ENCODE measurements at places on chromosomes 11 and 22.

DNA sequence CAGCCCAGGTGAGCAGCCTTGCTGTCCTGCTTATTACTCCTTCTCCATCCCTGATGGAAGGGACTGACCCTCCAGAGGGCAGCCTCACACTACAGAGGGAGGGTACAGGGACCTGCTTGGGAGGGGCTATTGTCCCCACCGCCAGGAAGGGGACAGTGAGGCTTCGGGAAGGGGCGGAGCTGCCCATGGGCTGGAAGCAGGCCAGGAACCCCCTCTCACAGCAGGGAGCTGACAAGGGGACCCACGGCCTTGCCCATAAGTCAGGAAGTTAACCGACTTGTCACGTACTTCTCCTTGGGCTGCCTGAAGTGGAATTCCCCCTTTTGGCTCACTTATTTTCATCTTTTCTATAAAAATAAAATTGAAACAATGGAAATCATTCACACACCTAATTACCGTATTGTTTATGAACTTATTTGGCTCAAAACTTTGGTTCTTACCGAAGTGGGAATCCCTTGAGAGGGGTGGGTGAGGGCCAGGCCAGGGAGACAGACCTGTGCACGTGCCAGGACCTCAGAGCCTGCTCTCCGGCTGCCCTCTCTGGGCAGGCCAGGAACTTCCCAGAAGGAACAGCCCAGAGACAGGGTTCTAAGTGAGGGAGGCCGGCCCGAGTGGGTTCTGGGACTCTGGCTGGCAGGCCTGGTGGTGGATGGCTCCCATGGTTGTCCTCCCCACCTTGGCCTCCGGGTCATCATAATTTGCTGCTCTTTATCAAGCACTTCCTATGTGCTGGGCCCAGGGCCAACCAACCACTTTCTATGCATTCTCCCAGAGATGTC lies 5.8 kb downstream of the MGAT3 start:
- no peak for DNase-seq

DNA sequence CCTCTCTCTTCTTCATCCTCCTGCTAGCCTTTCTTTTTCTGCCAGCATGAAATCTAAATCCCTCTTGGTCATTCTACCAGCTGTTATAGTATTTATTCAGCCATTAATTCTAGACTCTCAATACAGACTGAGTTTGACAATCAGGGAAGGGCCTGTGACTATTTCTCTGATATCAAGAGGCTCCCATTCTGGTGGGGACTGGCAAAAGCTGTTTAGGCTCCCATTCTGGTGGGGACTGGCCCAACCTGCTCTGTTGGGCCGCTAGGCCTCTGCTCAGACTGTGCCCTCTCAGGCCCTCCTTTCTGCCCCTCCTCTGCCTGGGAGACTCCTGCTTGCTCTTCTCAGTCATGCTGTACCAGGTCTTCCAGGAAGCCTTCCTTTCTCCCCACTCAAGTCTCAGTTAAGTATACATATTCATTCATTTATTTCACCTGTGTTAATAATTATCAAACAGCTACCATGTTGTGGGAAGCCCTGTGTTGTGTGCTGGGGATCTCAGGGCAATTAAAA lies 323.7 kb upstream of the NARS2 start:
- DNase-seq: no peak

DNA sequence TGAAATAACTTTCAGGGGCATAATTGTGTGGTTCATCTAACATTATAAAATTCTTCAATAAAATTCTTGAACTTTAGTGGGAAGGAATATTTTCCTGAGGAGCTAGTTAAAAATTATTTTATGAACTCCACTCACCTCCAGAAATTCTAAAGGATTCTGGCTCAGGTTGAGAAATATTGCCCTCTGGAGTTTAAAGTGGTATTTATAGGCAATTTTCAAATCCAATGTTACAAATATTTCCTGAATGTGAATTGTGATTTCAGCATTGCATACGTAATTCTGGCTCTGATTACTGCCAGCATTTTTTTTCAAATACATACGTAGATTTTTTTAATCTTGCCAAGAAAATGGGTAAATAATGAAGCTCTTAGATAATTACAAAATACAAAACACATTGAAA lies 598.2 kb upstream of the ANO3 start:
- no peak for DNase-seq

DNA sequence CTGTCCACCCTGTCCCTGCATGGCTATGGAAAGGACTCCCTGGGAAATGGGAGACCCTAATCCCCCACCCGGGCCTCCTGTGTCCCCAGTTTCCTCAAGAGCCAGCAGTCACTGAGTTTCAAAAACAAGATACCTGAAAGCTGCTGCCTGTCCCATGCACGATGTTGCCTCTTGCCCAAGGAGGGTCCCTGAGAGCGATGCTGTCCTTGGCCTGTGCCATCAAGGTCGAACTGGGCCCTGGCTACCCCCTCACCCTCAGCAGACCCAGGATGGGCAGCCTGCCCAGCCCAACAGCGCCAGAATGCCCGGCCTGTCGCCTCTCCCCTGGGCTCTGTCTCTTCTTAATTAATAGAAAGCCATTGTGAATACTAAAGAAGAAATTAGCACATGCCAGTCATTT lies 104.5 kb upstream of the LMO1 start:
- no peak for DNase-seq

DNA sequence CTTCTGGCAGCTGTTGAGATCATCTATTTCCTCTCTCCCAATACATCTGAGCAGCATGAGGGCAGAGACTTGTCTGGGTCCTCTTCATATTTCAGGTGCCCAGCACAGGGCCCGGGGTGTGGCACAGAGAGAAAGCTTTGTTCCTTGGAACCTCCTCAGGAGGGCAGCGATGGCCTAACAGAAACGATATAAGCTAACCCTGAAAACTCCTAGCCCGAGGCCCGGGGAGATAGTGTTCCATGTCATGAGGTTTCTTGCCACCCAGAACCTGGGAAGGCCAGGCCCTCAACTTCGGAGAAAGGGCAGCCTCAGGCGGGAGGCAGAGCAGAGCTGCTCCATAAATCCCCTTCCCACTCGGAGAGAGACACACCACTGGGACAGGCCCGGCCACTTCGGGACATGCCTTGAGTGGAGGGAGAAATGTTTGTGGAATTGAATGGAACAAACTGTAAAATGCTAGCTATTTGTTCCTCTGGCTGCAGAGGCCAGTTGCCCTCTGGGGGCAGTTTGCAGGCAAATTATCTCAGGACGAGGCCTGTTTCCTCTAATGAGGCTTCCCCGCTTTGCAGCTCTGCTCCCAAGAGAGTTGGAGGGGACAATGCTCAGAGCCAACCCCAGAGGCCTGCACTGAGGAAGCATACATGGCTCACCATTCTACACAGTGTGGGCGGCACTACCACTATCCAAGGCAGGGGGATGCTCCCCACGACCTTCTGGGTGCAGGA lies 11.6 kb downstream of the ARRB1 start:
- no peak for DNase-seq

- no peak for DNase-seq
Measured at GRCh38 chr22:42763965-42764480, 43.4 kb upstream of the A4GALT start.
